ENCODE measurements at places on chromosomes 4 and X.

- no peak for DNase-seq
Observed at GRCh38 chr4:158903472-158904043, 134.7 kb downstream of the FNIP2 start.

- DNase-seq, result no peak
Observed at GRCh38 chrX:144335402-144335801, 451.5 kb downstream of the UBE2NL start.

GRCh38 chr4:98310867-98311266, 49.7 kb downstream of the RAP1GDS1 start:
- DNase-seq, result no peak

DNA sequence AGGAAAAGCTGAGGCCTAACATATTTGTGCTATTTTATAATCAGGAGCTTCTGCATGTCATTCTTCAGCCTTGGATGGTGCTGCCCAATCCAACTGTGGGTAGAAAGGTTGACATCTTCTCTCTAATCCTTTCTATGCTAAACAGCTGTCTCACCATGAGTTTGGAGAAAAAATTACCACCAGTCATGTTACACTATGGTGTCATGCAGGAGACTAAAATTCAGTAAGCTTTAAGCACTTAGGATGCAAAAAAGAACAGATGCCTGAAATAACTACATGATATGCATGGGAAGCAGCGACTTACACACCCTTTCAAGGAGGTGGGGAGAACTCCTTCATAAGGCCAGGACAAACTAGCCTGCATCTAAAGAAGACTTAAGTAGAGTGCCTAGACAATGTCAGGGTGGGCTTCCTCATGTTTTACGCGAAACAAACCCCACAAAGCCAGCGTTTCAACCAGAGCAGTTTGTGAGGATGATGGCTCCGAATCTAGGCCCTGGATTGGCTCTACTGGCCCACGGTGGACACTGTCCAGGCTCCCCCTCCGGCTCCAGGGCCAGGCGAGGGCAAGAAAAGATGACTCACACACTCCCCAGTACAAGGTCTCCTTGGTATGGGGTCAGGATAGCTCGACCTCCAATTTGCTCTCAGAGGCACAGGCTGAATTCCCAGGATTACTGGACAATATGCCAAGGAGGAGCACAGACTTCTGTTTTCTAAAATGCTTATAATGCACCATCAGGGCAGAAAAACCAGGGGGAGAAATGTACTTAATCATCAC, 45.1 kb downstream of the STX18 start:
- DNase-seq, result peak; percentile 62

- DNase-seq, result no peak
Observed at GRCh38 chrX:57132046-57132445, 5.2 kb downstream of the SPIN2A start.

DNA sequence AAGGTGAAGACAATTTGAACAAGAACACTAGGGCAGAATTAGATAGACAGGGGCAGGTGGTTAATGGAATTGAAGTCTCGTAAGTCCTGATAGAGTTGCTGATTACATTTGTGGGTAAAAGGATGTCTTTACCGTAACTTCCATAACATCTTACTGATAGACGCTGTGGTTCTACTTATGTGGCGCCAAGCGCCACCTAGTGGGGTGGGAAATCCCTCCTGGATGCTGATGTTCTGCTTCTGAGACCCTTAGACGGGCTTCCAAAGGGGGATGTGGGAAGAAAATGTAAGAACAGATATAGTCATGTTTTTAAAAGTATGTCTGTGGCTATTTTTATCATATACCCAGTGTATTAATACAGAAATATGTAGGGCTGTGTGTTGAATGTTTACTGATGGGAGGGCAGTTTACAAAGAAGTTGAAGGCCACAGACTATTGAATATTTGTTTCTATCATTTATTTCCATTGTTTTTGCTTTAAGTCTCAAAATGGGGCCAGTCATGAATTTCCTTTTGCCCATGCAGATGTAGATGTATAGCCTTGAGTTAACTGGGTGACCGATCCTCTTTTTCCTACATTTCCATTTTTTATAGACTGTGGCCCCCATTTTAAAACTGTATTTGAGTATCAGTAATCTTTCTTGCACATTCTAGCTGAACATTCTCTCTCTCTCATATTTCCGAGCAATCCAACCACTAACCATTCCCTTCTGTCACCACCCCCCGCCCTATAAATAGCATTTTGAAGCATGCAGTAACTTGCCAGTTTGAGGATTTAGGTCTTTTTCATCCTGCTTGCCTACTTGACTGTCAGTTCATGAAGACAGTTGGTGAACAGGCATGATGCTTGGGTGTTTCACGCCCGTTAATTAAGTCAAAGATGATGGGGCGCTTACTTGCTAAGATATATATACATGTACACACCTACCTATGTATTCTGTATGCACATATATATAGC, 12.1 kb upstream of the TLR8 start:
- DNase-seq, result peak; percentile 36

DNA sequence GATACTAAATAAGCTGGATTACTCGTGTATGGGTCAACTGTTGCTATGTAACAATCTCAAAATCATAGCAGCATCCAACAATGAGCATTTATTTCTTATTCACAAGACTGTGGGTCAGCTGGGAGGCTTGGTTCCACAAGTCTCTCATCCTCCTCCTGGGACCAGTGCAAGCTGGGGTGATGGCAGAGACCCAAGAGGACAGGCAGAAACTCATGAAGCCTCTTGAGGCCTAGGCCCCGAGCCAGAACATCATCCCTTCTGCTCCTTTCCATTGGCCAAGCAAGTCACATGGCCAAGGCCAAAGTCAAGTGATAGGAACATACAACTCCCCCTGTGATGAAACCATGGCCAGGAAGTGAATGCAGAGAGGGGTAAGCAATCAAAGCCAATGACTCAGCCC, 422.1 kb downstream of the BCOR start:
- peak; percentile 25 for DNase-seq

Data from EH (cell line).